Uterine smooth muscle cell (primary cell): ENCODE measurements at places on chromosomes 2 and 18. TPM values are rescaled to one million over a fixed set of nuclear protein-coding genes. Genes with fewer than 3 reads are reported as not detected.

Gene FOXD4L1
- total RNA-seq, result 0.12 TPM in 1 of 2 replicates, not detected in the other

Gene TTC27
- total RNA-seq, result 26.6 and 29.7 TPM in 2 replicates

Gene DSC1
- total RNA-seq, result not detected in 2 replicates

Gene DES
- 284 and 858 TPM in 2 replicates for total RNA-seq

Gene CXCR1
- not detected in 2 replicates for total RNA-seq

Gene KHK
- total RNA-seq, result 1.2 and 3.1 TPM in 2 replicates

Gene CHRNG
- not detected in 2 replicates for total RNA-seq

Gene KRCC1
- 26.7 and 34.5 TPM in 2 replicates for total RNA-seq

Gene RTN4
- total RNA-seq, result 378 and 386 TPM in 2 replicates

Gene TSHZ1
- total RNA-seq, result 6.6 and 8.1 TPM in 2 replicates

Gene SLC14A1
- 13.3 and 34.7 TPM in 2 replicates for total RNA-seq

Gene DCDC2C
- 0.37 TPM in 1 of 2 replicates, not detected in the other for total RNA-seq

Gene BOLL
- not detected in 2 replicates for total RNA-seq

Gene PAX8
- total RNA-seq, result 0.12 and 0.89 TPM in 2 replicates

Gene SP140
- 2.0 and 2.6 TPM in 2 replicates for total RNA-seq

Gene NDC80
- total RNA-seq, result 17.2 and 64.5 TPM in 2 replicates

Gene INSIG2
- 10.3 and 13.0 TPM in 2 replicates for total RNA-seq

Gene TACR1
- 0.12 and 0.22 TPM in 2 replicates for total RNA-seq

Gene CELF4
- not detected in 2 replicates for total RNA-seq

Gene ZNF519
- 3.7 and 6.4 TPM in 2 replicates for total RNA-seq

Gene ANXA4
- total RNA-seq, result 17.2 and 36.2 TPM in 2 replicates

Gene STARD6
- total RNA-seq, result not detected in 2 replicates

Gene SNORC
- 0.44 and 1.2 TPM in 2 replicates for total RNA-seq

Gene TFCP2L1
- total RNA-seq, result under 0.01 TPM in 2 replicates

Gene ERICH2
- total RNA-seq, result 0.33 and 1.6 TPM in 2 replicates

Gene SNRPD1
- total RNA-seq, result 14.2 and 28.7 TPM in 2 replicates

Gene CRYGD
- not detected in 2 replicates for total RNA-seq

Gene BMP10
- total RNA-seq, result not detected in 2 replicates

Gene CCL20
- not detected in 2 replicates for total RNA-seq
